Stimulated activated CD8-positive, alpha-beta memory T cell treated with anti-CD3 and anti-CD28 coated beads, Interleukin-12 subunit alpha, Interleukin-12 subunit beta, amount 100 ng/mL, for 4 hours (primary cell): ENCODE measurements at places on chromosomes 11 and 22.
A peak's percentile ranks its signal among the peaks of the same experiment; 100 is the strongest.

DNA sequence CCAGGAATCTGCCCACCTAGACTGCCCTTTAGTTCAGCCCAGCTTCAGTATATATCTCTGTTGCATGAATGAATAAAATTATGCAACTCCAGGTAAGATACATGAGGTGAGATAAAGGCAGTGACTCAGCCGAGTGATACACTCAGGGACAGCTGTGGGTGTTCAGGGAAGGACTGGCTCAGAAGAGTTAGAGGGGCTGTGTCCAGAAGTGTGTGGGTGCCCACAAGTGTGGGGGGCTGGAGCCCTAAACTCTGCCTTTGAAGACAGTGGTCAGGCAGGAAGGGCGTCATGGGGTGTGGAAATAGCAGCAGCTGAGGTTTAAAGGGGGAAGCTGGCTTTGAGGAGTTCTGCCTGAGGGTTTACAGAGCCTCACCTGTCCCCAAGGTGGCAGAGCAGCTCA lies 8.3 kb downstream of the FTH1 start:
- no peak for DNase-seq

DNA sequence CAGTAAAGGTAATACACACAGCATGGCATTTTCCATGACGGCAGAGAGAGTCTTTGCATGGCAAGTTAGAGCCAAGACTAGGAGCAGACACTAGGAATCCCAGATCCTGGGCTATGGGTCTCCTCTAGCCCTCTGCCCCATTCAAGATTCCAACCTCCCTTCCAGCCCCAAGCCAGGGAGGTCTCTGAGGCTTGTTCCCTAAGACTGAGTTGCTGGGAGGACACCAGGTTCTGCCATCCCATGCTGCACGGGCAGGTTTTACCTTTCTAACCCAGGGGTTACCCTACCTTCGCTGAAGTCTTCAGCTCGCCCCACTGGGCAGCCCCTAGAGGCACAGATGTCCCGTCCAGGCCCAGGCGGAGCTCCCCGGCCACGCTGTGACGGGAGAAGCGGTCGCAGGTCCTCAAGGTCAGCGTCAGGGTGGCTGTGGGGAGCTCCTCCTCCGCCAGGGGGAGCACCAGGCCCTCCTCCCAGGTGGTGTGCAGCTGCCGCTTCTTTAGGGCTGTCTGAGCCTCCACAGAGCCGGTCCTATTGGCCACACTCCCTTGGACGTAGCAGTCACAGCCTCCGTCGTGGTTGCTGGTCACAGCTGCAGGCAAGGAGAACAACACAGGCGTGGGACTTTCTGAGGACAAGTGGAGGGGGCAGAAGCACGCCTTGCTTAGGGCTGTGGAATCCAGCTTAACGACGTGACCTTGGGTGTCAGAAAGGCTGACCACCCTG lies 33.8 kb downstream of the SYT13 start:
- DNase-seq: no peak

GRCh38 chr11:63554877-63555223 lies 8.3 kb downstream of the PLAAT2 start:
- no peak for DNase-seq

GRCh38 chr11:82732734-82733443 lies 775 bp downstream of the FAM181B start:
- no peak for DNase-seq

DNA sequence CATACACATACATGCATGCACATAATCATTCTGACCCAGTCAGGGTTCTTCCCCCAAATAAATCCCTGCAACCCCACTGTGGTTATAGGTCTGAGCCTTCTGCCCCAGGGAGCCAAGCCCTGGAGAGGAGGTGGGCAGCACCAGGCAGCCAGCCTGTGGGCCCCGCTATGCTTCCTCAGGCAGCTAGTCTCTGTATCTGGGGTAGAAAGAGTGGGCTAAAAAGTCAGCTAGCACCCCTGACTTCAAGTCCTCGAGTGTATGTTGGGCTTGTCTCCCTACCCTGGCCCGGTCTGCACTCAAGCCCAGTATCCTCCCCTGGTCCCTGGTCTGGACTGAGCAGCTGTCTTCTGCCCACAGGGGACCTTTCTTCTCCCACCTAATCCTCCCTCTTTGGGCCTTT lies 28.0 kb downstream of the KCNQ1OT1 start:
- no peak for DNase-seq

DNA sequence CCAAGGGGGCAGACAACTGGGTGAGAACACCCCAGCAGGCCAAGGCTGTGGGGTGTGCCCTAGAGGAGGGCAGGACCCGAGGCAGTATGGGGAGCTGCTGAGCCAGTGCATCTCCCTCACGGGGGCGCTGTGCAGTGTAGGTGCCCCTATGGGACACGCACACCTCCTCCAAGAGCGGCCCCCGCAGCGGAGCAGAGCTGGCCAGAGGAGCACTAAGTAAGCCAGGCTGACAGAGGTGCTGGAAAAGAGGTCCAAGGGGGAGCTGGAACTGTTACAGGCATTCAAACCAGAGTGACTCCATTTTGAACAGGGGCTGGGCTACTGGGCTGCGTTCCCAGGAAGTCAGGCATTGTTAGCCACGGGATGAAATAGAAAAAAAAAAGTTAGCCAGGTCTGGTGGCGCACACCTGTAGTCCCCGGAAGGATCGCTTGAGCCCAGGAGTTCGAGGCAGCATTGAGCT lies 41.8 kb downstream of the TST start:
- DNase-seq: peak; percentile 62

DNA sequence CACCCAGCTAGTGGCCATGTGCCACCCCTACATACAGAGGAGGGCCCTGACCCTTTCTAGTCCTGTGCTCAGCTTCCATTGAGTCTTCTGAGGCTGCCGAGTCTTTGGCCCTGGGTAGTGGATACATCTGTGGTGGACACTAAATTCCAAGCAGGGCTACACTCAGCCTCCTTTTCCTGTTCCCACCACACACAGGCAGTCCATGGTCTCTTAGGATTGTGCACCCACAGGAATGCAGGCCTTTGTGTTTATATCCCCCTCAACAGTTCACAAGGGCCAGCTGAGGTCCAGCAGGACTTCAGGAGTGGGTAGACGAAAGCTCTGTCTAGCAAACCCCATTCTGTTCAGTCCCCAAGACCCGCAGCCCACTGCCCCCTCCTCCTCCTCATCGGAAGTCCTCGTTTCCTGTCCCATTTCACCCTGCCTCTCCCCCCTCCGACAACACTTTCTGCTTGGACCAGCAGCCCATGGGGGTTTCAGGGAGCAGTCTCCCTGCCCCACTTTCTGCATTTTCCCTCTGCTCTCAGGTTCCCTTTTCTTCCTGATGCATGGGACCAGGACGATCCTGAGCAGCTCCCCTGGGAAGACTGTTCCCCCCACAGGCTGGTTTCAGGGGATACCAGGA lies 91.8 kb downstream of the SWAP70 start:
- no peak for DNase-seq

- DNase-seq: no peak
Measured at GRCh38 chr11:90803366-90803765, 580.5 kb upstream of the CHORDC1 start.

- DNase-seq: no peak
Measured at GRCh38 chr11:11976481-11977127, 31.8 kb downstream of the DKK3 start.

DNA sequence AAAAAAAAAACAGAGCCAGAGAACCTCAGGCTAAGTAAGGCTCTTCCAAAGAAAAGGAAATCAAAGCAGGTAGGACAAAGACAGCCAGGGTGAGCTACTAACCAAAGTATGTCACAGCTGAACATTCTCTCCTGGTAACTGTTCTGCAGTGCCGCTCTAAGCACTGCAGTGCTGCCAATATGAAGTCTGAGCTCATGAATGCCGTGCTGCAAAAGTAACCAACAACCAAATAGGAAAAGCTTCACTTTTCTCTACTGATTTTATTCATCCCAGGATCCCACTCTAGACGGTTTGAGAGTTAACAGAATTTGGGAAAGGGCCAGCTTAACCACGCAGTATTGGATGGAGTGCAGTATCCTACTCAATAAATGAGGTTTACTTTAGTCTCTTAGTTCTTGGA lies 3.5 kb downstream of the SIK3 start:
- DNase-seq: no peak

- no peak for DNase-seq
Measured at GRCh38 chr11:102234779-102235439, 82.4 kb upstream of the BIRC3 start.

GRCh38 chr22:30569674-30570202 lies 4.7 kb downstream of the GAL3ST1 start:
- no peak for DNase-seq

GRCh38 chr11:98455500-98456307 lies 565.0 kb upstream of the CNTN5 start:
- DNase-seq: no peak

DNA sequence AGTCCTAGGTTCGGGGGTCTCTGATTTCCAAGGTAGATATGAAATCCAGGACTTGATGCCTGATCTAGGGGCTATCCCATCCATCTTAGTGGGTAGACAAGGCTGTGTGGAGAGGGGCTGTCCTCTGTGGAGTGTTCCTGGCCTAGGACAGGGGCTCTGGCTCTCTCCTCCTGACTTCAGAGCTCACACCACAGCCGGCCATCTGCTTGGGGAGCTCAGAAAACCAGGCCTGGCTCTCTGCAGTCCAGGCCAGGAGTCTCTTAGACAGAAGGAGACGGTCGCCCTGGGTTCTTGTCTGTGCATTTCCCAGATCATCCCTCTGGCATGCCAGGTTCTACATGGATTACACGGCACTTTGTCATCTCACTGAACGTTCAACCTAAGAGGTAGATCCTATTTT lies 17.9 kb downstream of the TUB start:
- no peak for DNase-seq

GRCh38 chr22:20148414-20148813 lies 2.4 kb downstream of the CCDC188 start:
- no peak for DNase-seq

DNA sequence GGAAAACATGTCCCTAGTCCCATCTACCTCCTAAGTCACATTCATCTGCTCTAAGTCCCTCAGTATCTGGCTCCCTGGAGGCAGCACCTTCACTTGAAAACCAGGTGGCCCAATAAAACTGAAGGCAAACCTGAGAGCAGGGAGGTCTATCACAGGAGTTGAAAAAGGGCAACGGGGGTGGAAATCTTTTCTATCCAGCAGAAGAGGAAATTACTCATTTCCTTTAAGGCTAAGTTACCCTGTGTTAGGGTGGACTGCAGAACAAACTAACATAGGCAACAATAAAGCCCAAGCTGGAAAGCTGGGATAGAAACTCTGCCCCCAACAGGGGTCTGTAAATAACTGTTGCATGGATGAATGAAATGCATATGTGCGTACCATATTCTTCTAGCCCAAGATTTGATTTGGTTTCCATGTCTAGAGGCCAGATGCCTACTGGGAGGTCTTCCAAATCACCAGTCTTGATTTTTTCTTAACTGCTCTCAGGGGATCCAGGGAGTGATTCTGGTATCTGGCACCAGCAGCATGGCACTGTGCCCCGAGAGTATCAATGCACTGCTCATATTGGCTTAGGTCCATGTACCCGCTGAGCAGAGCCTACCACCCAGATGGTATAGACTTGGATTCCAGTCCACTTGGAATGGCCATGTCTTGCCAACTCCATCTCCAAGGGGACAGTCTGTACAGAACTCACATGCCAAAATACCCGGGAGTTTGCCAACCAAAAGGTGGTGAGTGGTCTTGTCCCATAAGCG lies 350.0 kb upstream of the NCAM1 start:
- DNase-seq: no peak

GRCh38 chr11:64098318-64098831 lies 62.6 kb downstream of the FLRT1 start:
- DNase-seq: no peak

GRCh38 chr11:133207995-133208394 lies 324.3 kb downstream of the OPCML start:
- no peak for DNase-seq

DNA sequence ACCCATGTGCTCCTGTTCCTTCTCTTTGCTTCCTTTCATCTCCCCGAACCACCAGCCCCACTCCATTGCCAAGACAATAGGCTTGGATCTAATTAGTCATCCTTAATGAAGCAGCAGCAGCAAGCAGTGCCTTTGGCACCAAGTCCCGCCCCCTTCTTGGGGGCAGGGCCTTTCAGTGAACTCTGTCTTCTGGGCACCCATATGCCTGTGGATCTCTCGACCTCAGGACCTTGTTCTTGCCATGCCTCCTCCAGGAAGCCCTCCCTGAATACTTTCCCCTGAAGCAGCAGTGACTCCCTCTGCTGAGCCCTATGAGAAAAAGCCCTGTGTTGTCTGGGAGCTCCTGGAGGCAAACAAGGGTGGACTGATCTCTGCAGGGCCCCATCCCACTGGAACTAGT lies 32.1 kb downstream of the ARHGEF17 start:
- no peak for DNase-seq

DNA sequence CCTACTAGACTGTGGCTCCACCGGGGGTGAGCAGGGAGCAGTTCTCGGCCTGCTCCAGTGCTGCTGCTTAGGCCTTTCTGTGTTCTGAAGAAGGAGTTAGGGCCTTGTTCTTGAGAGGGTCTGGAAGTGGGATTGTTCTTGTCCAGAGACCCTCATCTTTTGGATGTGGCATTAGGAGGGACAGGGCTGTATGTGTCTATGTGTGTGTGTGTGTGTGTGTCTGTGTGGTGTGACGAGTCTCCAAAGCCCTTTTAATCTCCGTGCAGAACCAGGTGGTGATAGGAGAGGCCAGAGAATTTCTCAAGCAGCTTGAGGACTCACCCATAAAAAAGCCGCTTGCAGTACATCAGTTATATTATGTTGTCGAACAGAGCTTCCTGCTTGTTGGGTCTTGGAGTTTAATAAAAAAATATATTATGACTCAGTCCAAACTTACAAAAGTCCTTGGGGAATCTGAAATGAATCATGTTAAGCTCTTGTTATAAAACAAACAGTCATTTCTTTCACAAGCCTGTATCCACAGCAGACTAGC lies 196.5 kb downstream of the TENM4 start:
- no peak for DNase-seq

DNA sequence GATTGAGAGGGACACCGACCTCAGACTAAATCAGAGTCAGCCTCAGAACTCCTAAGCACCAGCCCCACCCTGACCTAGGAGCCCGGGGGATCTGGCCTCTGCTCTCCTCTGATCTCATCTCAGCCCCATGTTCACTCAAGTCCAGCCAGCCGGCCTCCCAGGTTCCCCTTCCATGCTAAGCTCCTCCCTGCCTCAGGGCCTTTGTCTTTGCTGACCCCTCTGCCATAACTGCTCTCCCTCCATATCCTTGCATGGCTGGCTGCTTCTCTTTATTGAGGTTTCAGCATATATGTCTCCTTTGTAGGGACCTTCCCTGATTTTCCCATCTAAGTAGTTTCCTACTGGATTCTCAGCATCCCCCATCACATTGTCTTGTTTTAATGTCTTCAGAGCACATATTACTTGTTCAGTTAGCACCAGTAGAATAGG lies 780 bp upstream of the SLC15A3 start:
- DNase-seq: no peak
